ENCODE measurements at places on chromosomes 1 and 21.
A peak's percentile ranks its signal among the peaks of the same experiment; 100 is the strongest.

GRCh38 chr1:4652631-4653327, 1.6 kb upstream of the AJAP1 start:
- peak; percentile 35 for DNase-seq

- no peak for DNase-seq
Measured at GRCh38 chr1:46558141-46558963, 6.9 kb upstream of the KNCN start.

- DNase-seq: no peak
Measured at GRCh38 chr1:86114816-86115400, 41.7 kb downstream of the COL24A1 start.

GRCh38 chr1:3687504-3687903, 35.2 kb downstream of the TP73 start:
- no peak for DNase-seq

DNA sequence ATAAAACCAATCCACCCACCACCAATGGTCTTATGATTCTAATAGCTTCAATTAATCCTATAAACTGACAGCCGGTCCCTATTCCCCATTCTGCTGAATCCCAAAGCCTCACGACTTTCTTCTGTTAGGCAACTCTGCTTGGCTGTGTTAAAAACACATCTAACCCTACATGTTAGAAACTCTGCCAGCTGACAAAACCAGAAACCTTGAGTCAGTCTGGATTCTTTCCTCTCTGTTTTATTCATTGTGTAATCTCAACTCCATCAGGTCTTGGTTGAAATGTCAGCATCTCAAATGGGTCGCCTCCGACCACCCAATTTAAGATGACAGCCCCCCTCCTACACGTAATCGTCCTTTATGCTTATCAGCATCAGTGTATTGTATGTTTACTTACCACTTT, 312.1 kb downstream of the DISC1 start:
- DNase-seq: no peak

DNA sequence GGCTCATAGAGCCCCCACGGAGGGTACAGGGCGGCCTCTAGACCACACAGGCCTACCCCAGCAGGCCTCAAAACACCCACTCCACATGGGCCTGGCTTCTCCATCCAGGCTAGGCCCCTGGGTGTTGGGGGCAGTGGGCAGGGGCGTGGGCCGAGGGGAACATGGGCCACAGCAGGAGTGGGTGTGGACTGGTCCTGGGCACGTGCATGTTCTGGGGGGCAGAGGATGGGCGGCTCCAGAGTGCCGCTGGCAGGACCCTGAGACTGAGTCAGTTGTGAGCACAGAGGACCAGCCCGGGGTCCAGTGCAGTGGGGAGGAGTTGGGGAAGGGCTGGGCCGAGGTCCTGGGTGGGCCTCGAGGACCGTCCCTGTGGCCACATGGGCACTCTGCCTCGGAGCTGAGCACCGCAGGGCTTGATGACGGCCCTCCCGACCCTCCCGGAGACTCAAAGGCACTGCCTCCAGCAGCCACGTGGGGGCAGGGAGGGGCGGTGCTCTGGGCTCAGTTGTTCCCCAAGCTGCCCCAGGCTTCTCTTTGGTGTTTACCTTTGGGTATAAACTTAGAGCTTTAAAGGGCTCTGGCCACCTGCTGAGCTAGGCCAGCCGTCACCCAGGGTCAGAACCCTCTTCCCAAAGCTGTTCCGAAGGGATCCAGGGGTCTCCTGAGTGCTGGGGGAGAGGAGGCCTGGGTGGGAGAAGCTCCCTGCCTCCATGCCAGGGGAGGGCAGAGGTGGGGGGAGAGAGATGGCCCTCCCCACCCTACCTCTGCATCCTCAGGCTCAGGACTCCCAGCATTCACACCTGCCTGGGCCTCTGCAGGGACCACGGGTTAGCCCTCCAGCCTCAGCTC, 79.9 kb downstream of the MORN1 start:
- peak; percentile 65 for DNase-seq

DNA sequence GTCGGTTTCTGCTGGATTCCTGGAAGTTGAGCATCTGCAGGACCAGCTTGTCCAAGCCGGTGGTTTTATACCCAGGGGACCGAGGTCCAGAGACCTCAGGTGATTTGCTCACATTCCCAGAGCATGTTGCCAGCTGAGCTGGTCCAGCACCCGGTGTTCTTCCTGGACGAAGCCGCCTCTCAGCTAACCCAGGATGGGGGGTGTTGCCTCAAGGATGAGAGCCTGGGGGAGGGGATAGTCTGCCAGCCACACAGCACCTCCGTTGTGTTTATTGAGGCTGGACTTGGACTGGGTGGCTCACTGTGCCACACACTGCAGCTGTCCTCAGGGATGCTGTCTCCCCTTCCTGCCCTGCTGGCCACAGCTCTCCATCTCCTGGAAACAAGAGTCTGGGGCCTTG, 1.5 kb downstream of the TMEM201 start:
- DNase-seq: no peak

- no peak for DNase-seq
Measured at GRCh38 chr1:41387667-41388091, 26.4 kb downstream of the FOXO6 start.

DNA sequence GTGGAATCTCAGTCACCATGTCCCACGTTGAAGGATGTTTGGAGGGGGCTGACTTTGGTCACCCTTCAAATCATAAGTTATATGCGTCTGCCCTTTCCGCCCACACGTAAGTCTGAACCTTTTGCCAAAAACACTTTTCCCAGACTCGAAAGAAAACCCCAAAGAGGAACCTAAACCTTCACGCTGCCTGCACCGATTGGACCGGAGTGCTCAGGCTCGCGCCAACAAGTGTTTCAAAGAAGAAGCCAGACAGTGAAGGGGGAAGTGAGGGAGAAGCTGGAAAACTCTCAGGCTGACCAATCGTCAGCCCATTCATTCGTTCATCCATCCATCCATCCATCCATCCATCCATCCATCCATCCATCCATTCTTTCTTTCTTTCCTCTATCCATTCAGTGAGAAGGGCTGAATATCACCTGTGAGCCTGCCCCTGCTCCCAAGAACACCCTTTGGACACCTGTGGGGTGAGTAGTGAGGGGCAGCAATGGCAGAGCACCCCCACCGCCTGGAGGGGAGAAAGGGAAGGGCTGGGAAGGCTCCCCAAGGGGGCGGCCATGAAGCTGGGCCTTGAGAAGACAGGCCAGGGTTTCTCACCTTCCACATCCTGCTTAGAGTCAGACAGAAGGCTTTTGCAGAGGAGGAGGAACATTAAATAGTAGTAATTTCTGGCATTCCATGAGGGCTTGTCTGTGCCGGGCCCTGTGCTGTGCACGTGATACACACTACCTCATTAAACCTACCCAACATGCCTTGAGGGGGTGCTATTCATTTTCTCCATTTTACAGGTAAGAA, 27.1 kb upstream of the RUNX3 start:
- no peak for DNase-seq

DNA sequence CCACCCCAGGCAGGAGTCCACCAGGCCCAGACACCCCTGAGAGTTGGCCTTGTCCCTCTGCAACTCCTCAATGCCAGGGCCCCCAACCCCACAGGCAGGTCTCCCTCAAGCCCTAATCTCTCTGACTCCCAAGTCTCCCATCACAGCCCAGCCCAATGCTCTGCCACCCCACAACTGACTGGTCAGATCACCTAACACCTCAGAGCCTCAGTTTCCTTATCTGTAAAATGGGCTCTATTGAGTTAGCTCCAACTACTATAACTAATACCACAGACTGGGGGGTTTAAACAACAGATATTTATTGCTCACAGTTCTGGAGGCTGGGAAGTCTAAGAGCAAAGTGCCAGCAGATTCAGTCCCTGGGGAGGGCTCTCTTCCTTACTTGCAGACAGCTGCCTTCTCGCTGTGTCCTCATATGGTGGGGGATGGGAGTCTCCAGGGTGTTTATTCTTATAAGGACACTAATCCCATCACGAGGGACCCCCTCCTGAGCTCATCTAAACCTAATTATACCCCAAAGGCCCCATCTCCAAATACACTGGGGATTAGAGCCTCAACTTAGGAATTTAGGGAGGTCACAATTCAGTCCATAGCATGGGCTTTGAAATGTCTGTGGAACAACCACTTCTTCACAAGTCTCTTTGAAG, 34.9 kb upstream of the ZC3H12A start:
- DNase-seq: no peak

- peak; percentile 43 for DNase-seq
Measured at GRCh38 chr1:111203681-111204200, 3.3 kb upstream of the DENND2D start.
